ENCODE measurements at places on chromosomes 5 and 9. TPM values are rescaled to one million over a fixed set of nuclear protein-coding genes. Genes with fewer than 3 reads are reported as not detected.
A peak's percentile ranks its signal among the peaks of the same experiment; 100 is the strongest.

Gene ACER2
- 7.4 TPM for total RNA-seq

Gene IFNA7
- total RNA-seq = not detected

Gene ARRDC1
- 13.9 TPM for total RNA-seq

Gene SHOC1
- not detected for total RNA-seq

Gene KIF12
- 0.34 TPM for total RNA-seq

Gene LCN2
- not detected for total RNA-seq

Gene LCN15
- not detected for total RNA-seq

Gene GABRB2
- total RNA-seq = 0.14 TPM

DNA sequence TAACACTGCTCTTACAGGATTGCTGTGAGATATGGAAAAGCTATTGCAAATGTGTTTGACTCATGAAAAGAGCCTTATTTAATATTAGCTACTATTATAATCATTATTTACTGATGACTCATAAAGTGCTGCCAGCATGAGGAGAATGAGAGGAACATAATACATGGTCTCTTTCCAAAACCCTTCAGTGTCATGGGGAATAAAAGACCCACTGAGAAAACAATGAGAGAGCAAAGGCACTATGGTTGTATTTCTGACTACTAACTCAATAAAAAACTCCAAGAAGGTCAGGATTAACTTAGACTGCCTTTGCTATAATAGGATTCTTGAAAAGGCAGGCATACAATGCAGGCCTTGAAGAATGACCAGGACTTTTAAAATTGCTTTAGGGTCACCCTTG lies 633.5 kb downstream of the DTWD2 start:
- H3K4me1 ChIP-seq = no peaks in the 10 kb centered on the region
- no peak overlapping the region for H3K4me3 ChIP-seq
- H3K36me3 ChIP-seq = no peaks in the 10 kb centered on the region
- H3K27ac ChIP-seq = no peak overlapping the region

DNA sequence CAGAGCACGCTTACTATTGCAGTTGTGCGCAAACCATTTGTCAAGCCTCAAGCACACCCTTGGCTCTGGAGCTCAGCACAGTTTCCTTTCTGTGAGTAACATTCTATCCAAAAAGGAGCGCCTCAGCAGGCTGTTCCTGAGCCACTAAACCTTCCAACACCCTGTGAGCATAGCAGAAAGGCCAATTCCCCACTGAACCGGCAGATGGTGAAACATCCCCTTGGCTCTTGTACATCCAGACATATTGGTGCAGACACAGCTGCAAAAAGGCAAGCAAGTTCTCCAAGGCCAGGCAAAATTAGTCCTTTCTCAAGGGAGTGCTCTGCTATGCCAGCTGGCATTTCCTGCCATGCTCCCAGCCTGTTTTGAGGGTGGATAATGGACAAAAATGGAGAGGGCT lies 44.1 kb upstream of the CEMIP2 start:
- DNase-seq = no peak
- no peak overlapping the region for H3K27ac ChIP-seq
- no peaks in the 10 kb centered on the region for H3K36me3 ChIP-seq
- H3K27me3 ChIP-seq = no peaks in the 10 kb centered on the region
- H3K4me1 ChIP-seq = no peaks in the 10 kb centered on the region
- H3K4me3 ChIP-seq = no peak overlapping the region

DNA sequence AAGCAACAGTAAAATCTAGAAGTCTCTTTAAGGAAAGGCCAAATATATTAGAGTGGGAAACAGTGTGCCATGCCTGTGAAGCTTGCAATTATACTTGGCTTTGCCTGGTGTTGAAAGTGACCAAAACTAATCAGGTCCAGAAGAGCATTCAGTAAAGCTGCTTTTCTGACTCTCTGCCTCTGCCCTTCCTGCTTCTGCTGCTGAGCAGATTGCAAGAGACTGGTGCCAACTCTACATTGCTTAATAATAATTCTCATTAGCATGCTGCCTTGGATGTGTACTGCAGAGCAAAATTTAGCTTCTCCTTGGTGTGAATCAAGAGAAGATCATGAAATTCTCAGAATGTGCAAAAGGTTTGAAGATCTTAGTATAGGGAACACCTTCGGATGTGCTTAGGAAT lies 120.4 kb upstream of the RFX3 start:
- H3K27ac ChIP-seq = no peak overlapping the region
- H3K36me3 ChIP-seq = no peaks in the 10 kb centered on the region
- H3K27me3 ChIP-seq = no peaks in the 10 kb centered on the region
- H3K4me3 ChIP-seq = no peak overlapping the region
- no peak for DNase-seq

DNA sequence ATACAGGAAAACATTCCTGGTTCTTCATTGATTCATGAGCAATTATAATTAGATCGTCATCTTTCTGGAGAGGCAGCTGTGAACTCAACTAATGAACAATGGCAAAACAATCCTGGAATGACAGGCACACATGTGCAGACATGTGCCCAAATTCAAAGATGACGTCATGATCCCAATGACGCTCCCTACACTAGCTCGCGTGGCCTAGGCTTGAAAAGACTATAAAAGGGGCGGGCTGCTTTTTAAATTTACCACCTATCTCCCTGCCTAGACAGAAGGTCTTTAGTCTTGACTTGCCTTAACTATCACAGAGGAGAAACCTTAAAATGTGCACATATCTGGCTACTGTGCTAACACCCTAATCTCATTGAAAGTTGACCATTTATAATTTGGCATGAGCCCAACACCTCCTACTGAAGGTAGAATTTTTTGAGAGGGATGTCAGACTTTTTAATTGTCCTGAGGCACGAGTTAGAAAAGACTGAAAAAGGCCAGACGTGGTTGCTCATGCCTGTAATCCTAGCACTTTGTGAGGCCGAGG lies 88.2 kb downstream of the PRRT1B start:
- H3K4me1 ChIP-seq = peaks cover 18% of the 10 kb centered on the region
- no peak overlapping the region for H3K4me3 ChIP-seq
- no peaks in the 10 kb centered on the region for H3K27me3 ChIP-seq

GRCh38 chr9:89304020-89304833 lies 6.8 kb upstream of the CKS2 start:
- H3K36me3 ChIP-seq = no peaks in the 10 kb centered on the region
- H3K27me3 ChIP-seq = no peaks in the 10 kb centered on the region
- no peaks in the 10 kb centered on the region for H3K4me1 ChIP-seq
- H3K4me3 ChIP-seq = no peak overlapping the region

- H3K27me3 ChIP-seq = peaks cover 30% of the 10 kb centered on the region
- no peaks in the 10 kb centered on the region for H3K36me3 ChIP-seq
- H3K4me3 ChIP-seq = no peak overlapping the region
- H3K4me1 ChIP-seq = no peaks in the 10 kb centered on the region
- no peak overlapping the region for H3K27ac ChIP-seq
Measured at GRCh38 chr5:175872287-175873087, 1.1 kb downstream of the CPLX2 start.

DNA sequence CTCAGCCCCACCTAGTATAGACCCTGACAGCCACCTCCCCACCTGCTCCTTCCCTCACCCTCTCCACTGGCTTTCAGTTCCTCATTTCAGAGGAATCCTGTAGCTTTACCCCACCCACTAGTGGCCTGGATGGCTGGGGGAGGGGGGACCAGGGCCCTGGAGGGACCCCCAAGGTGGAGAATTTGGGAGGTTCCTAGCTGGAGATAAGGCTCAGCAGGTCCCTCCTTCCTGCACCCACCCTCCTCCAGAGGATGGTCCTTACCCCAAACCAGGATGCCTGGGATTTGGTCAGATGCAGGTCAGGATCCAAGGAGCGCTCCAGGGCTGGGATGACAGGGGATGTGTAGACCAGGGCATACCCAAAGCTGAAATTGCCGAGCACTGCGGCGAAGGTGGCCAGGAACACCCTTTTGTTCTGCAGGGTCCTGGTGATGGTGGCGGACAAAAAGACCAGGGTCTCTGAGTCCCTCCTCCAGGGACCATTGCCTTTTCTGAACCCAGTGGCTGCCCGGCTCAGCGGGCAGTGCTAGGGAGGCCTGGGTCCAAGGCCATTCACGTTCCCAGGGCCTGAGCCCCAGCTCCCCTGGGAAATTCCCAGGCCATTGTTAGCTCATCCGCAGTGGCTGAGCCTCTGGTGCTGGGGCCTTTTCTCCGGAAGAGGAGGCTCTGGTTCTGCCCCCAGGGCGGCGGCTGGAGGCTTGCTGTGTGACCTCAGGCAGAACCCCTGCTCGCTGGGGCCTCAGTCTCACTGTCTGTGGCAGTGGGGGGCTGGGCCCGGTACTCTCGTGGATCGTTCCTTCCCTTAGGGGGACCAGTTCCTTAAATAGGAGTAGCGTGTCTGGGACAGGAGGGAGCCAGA lies 678 bp downstream of the SLC2A6 start:
- H3K27ac ChIP-seq = peak overlapping the region; percentile 25
- H3K4me3 ChIP-seq = peak overlapping the region; percentile 68
- no peak for DNase-seq
- H3K27me3 ChIP-seq = no peaks in the 10 kb centered on the region
- peaks cover 14% of the 10 kb centered on the region for H3K4me1 ChIP-seq

- H3K4me1 ChIP-seq = no peaks in the 10 kb centered on the region
- H3K36me3 ChIP-seq = no peaks in the 10 kb centered on the region
- H3K27me3 ChIP-seq = peaks cover 8% of the 10 kb centered on the region
- H3K4me3 ChIP-seq = no peak overlapping the region
- DNase-seq = no peak
- H3K27ac ChIP-seq = no peak overlapping the region
Measured at GRCh38 chr9:121486043-121486442, 13.6 kb downstream of the GGTA1 start.

DNA sequence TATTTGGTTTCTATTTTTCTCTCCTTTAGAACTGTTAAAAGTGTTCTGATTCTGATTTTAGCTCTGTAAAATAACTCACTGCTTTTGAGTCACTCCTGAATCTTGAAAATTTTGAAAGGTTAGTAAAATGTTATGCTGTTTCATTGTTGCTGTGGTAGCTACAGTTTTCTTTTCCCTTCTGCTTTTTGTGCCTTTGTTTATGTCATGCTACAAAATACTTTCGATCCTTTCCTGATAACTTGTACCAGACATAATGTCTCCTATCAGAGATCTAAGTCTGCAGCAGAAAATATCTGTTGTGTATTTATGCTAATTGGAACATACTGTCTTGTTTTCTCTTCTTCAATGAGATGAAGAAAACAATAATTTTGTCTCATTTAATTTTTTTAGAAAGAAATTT lies 26.9 kb upstream of the CEP120 start:
- H3K27me3 ChIP-seq = peaks cover 4% of the 10 kb centered on the region
- no peak overlapping the region for H3K4me3 ChIP-seq
- H3K27ac ChIP-seq = no peak overlapping the region
- DNase-seq = no peak
- H3K36me3 ChIP-seq = no peaks in the 10 kb centered on the region

GRCh38 chr9:131461166-131461565 lies 41.6 kb upstream of the POMT1 start:
- no peak overlapping the region for H3K4me3 ChIP-seq
- H3K27ac ChIP-seq = no peak overlapping the region
- no peaks in the 10 kb centered on the region for H3K27me3 ChIP-seq
- peaks cover 68% of the 10 kb centered on the region for H3K36me3 ChIP-seq
- no peaks in the 10 kb centered on the region for H3K4me1 ChIP-seq

- H3K36me3 ChIP-seq = no peaks in the 10 kb centered on the region
- DNase-seq = no peak
- peaks cover 2% of the 10 kb centered on the region for H3K4me1 ChIP-seq
- no peak overlapping the region for H3K27ac ChIP-seq
- H3K4me3 ChIP-seq = no peak overlapping the region
Measured at GRCh38 chr5:142612494-142613270, 73.2 kb downstream of the FGF1 start.

GRCh38 chr9:111253742-111254437 lies 76.1 kb downstream of the OR2K2 start:
- H3K27me3 ChIP-seq = no peaks in the 10 kb centered on the region
- no peak for DNase-seq
- H3K4me3 ChIP-seq = no peak overlapping the region
- no peaks in the 10 kb centered on the region for H3K4me1 ChIP-seq
- H3K36me3 ChIP-seq = no peaks in the 10 kb centered on the region
- H3K27ac ChIP-seq = no peak overlapping the region

DNA sequence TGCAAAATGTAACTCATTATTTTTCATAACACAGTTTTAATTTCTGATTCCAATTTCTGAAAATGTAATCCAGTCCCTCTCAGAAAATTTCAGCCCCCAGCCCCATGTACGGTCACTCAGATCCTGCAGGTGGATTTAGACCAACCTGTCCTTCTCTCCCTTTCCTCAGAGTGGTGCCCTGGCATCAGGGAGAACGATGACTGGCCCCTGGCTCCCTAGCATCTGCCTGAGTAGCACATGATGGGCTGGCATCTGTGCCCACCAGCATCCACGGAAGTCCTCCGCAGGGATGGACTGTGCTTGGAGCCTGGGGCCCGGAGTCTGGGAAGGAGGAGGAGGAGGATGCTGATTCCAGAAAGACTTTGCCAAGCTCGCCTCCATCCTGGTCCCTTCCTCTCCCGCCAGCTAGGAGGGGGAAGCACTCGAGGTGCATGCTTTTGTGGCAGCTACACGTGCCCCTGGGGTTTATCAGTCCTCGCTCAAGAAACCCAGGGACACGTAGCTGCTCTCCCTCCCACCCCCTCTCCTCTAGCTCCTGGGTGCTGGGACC lies 54.4 kb upstream of the RUFY1 start:
- H3K27ac ChIP-seq = no peak overlapping the region
- H3K36me3 ChIP-seq = no peaks in the 10 kb centered on the region
- H3K4me3 ChIP-seq = no peak overlapping the region
- H3K27me3 ChIP-seq = no peaks in the 10 kb centered on the region

GRCh38 chr5:73391441-73391881 lies 57.1 kb downstream of the FOXD1 start:
- H3K36me3 ChIP-seq = no peaks in the 10 kb centered on the region
- peak; percentile 61 for DNase-seq
- H3K4me1 ChIP-seq = peaks cover 11% of the 10 kb centered on the region

GRCh38 chr5:125708583-125708982 lies 714.6 kb upstream of the GRAMD2B start:
- no peaks in the 10 kb centered on the region for H3K4me1 ChIP-seq
- no peaks in the 10 kb centered on the region for H3K27me3 ChIP-seq
- H3K4me3 ChIP-seq = no peak overlapping the region
- no peak for DNase-seq

GRCh38 chr9:134060546-134060945 lies 7.3 kb downstream of the BRD3 start:
- H3K36me3 ChIP-seq = no peaks in the 10 kb centered on the region
- DNase-seq = no peak
- peaks cover 47% of the 10 kb centered on the region for H3K4me1 ChIP-seq
- H3K27ac ChIP-seq = no peak overlapping the region

DNA sequence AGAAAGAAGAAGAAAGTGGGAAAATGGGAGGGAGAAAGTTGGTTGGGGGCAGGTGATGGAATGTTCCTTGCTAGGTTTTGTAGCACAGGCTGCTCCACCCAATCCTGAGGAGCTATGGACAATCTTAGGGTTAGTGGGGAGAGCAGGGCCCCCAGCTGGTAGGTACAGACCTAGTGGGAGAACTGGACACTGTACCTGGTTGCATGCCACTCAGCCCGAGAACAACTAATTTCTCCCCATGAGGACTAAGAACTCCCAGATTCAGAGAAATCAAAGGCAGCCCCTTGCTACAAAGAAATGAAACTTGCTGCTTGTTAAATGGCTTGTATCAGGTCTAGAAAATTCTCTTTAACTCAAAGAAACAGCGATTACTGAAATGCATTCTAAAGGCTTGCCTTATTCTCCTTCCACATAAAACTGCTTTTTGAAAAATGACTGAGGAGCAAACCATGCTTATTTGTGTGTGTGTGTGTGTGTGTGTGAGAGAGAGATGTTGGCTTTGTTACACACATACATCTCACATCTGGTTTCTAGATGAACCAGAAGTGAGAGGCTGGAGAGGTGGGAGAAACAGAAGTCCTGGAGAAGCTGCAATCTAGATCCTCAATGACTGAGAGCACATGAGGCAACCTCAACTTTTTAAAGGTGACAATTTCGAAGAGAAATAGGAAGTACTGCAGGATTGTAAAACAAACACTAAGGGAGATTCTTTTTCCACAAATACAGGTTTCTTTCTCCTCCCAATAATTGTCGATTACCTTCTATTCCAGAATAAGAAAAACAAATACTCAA lies 28.9 kb downstream of the FYB1 start:
- H3K4me1 ChIP-seq = no peaks in the 10 kb centered on the region
- H3K4me3 ChIP-seq = no peak overlapping the region
- no peaks in the 10 kb centered on the region for H3K36me3 ChIP-seq
- H3K27ac ChIP-seq = no peak overlapping the region
- H3K27me3 ChIP-seq = peaks cover 3% of the 10 kb centered on the region
